ENCODE measurements at places on chromosomes 4 and X.

DNA sequence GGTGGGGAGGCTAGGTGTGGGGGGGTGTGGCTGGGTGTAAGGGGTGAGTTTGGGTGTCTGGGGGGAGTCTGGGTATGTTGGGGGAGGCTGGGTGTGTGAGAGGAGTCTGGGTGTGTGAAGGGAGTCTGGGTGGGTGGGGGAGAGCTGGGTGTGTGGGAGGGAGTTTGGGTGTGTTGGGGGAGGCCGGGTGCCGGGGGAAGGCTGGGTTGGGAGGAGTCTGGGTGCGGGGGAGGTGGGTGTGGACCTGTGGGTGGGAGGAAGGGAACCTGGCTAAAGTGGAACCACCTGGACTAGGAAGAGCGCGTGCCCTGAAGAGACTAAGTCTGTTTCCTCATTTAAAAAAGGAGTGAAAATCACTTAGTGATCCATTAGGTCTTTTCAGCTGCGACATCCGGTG is 18.3 kb downstream of the SPON2 start:
- no peak for DNase-seq

GRCh38 chr4:143386812-143387211 is 50.1 kb downstream of the GAB1 start:
- DNase-seq = no peak

- DNase-seq = peak; percentile 58
These were observed 213.6 kb downstream of the PALLD start for GRCh38 chr4:168710353-168710946.

DNA sequence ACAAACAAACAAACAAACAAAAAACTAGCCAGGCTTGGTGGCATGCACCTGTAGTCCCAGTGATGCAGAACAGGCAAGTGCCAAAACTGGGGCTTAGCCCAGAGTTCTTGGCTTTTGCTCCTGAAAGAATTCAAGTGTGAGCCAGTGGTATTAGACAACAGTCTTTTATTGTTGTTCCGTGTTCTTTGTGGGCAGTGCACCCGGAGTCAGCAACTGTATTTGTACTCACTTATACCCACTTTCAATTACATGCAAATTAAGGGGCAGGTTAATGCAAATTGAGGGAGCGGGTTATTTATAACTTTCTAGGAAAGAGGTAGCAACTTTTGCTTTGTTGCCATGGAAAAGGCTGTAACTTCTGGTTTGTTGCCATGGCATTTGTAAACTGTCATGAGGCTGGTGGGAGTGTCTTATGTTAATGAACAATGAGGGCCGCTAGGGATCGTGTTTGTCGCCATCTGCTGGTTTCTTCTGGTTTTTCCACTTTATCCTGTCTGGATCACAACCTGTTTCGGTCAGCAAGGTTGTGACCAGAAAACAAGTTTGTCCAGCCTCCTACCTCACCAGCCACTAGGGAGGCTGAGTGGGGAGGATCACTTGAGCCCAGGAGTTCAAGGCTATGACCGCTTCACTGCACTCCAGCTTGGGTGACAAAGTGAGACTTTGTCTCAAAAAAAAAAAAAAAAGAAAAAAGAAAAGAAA is 88.8 kb upstream of the ESX1 start:
- peak; percentile 55 for DNase-seq

Data from ACHN (cell line).